ENCODE measurements at places on chromosomes 6 and 20.
A peak's percentile ranks its signal among the peaks of the same experiment; 100 is the strongest.

GRCh38 chr6:118464620-118465019 is 83.5 kb upstream of the PLN start:
- no peak for DNase-seq

- DNase-seq = no peak
These were observed 182.4 kb upstream of the TSHZ2 start for GRCh38 chr20:52789716-52790115.

DNA sequence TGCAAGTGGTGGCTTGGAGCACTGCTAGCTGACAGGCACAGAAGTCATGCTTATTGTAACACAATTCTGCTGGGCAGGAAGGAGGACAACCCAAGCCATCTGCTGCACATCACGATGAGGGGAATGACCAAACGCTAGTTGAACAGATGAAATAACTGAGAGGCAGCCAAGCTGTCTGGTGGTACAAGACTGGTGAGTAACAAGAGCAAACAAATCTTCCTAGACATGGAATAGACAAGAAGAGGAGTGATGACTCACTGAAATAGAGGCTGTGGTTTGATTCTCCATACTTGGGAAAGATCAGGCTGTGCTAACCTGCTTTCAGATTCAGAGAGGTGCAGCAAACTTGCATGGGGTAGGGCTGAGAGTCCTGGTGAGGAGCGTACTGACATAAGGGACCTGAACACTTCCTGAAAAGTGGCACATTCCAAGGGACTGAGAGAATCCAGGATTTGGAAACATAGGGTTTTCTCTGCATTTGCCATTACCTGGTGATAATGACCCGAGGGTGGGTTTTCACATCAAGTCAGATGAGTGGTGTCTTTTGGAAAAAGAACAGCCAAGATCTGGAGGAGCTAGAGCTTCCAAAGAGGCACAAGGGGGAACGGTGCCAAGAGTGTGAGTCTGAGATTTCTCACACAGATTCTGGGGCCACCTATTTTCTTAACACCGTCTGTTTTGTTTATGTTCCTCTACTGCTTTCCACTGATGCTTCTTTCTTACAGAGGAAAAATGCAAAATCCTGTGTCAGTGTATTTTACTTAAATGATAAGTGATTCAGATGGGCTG is 60.0 kb downstream of the PRL start:
- no peak for DNase-seq

DNA sequence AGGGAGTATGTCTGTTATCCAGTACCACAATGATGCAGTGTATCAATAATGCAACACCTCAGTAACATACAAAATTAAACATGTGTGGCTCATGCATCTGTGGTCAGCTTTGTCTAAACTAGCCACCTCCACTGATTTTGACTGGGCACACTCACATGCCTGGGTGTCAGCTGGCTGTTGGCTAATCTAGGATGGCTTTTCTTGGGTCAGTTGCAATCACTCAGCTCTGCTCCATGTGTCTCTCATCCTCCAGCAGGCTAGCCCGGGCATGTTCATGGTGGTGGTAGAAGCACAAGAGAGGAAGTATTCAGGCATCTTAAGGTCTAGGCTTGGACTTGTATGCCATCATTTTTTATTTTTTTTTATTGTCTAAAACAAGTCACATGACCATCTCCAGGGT is 59.3 kb upstream of the JAG1 start:
- DNase-seq = no peak

DNA sequence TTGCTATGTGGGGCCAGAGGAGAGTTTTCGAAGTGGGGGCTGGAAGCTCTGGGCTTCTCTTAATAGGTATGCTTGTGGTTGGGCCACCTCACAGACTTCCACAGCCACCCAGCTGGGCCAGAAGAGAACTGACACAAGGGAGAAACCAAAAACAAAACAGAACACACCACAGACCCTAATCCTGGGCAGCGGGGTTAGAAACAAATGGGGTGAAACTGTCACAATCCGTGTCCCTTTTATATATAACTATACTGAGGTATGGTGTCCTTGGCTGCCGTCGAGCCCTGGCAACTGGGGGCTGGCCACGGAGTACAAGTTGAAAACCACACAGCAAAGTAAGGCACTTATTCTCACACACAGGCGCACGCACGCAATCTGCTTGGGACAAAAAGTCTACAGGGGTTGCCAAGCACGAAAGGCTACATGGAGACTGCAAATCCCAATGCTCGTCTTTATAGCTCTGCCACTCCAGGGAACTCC is 78.3 kb downstream of the TRAM2 start:
- DNase-seq = no peak

- no peak for DNase-seq
These were observed 122.8 kb downstream of the SYCP2 start for GRCh38 chr20:59810449-59811187.

GRCh38 chr20:10662151-10662550 is 11.6 kb downstream of the JAG1 start:
- no peak for DNase-seq

DNA sequence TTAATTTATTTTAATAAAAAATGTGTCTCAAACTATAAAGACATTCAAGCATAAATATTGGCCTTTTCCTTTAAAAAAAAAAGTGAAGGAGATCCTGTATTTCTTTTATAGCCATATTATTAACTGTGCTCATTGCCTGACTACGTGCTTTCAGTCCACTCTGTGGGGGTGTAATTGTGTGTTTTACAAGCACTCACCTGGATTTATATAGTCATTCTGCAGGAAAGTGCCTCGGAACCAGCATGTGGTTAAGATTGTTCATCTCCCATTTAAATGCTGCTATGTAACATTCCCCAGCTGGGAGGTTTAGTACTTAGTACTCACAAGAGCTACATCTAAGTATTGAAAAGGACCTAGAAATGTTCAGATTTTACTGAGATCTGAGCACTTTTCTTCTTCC is 47.9 kb upstream of the SLC22A16 start:
- DNase-seq = no peak

GRCh38 chr6:111129013-111129412 is 41.7 kb downstream of the SLC16A10 start:
- DNase-seq = no peak

GRCh38 chr6:131067521-131067920 is 4.5 kb upstream of the EPB41L2 start:
- no peak for DNase-seq

DNA sequence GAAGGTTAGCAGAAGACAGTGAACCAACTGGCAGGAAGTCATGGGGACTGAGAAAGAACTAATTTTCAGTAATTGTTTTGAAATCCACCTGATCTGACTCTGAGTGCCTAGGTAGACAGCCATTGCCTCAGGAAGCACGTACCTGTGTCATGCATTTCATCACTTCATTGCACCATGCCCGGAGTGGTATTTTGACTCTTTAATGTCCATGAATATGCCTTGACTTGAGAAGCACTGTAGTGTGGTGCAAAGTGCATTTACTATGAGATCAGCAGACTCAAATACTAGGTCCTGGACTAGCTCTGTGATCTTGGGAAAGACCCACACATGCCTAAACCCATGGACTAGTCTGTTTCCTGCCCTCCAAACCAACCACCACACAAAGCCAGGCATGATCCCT is 370.9 kb upstream of the MARCKS start:
- DNase-seq = no peak

GRCh38 chr6:168606722-168607121 is 165.7 kb downstream of the SMOC2 start:
- DNase-seq = no peak

DNA sequence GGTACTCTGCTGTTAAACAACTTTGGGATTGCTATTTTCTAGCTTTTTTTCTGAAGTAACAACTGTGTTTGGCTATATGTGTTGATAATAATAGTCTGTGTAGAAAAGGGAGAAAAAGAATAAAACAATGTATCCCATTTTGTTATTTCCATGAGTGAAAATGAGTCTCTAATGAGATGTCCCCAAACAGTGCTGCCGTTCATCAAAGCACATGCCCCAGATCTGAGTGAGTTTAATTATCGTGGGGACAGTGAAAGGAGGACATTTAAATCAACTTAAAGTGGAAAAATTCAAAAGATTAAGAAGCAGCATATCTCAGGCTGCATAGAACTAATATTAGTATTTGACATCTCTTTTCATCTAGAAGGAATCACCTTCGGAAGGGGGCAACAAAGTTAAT is 59.6 kb downstream of the NCOA7 start:
- no peak for DNase-seq

DNA sequence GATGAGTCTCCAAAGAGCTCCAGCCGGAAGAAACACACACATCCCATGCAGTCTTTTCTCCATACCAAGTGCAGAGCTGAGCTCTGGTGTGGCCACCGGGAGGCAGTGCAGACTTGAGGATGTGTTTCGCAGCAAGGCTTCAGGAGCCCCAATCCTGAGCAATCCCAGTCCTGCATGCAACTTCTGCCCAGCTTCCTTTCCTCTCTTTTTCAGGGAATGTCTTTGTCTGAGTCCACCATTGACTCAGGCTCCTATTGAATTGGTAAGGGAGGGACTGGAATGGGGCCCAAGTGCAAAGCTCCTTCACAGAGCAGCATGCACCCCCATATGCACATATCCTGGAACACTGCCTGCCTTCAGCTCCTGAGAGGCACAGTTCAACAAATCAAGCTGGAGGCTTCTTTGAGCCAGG is 50.5 kb upstream of the ASIP start:
- DNase-seq = peak; percentile 11

DNA sequence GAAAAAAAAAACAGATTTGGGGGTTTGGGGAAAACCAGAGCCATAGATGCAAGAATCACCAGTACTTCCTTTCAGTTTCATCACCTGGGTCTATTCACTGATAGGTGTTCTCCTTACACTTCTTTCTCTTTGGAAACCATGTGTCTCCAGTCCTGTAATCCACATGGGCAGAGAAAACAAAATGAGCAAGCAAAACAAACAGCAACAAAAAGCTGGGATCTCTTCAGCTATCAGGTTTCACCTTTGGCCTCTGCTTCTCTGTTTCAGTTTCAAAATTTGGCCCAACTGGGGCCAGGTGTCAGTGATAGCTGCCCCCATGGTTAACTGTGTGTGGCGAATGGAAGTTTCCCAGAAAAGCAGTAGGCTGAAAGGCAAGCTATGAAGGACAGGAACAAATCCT is 220.0 kb upstream of the THBS2 start:
- DNase-seq = no peak

DNA sequence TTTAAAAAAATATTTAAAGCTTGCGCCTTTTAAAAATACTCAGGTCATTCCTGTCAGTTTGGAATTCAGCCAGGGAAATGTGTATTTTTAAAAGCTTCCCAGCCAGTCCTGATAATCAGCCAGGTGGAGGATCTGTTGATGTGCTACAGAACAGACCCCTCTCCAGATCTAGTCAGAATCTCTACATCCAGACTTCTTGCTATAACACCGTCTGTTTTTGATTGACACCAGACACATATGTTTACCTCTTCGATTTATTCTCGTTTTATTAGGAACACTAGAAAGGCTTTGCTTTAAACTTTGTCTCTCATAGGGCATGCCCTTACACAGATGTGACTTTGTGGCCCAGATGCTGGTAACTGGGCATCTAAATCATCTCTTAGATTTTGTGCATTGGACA is 11.7 kb downstream of the PARD6B start:
- DNase-seq = no peak

- no peak for DNase-seq
These were observed 20.5 kb upstream of the LTV1 start for GRCh38 chr6:143822584-143823024.

DNA sequence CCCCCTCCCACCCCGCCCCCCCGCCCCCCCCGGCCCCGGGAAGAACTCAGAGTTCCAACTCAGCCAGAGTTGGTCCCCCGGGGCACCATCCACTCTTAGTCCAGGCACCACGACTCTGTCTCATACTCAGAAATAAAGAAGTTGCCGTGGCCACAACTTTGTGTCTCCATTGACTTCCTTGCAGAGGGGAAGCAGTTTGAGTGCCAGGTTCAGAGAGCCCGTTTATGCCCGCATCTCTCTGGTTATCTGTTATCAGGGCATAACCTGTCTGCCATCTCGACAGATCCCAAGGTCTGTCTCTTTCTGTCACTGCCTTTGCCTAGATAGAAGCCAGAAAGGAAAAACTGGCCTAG is 605 bp downstream of the CDC5L start:
- DNase-seq = no peak

DNA sequence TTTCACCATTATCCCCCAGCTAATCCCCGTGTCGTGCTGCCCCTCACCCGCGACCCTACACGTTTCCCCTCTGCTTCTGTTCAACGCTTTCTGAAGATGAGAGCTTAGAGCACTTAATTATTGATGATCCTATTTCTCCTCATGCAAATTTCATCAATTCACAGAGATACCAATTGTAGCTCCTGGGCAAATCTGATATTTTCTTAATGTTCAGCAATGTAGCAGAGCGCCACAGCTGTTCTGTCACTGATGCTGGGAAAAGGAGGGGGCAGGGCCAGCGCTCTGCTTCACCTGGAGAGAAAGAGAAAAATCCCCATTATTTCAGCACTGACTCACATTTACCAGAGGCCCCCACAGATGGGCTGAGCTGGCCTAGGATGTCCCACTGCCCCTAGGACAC is 121.2 kb downstream of the TTLL2 start:
- no peak for DNase-seq

GRCh38 chr20:4613718-4614620 is 107.7 kb upstream of the PRND start:
- peak; percentile 67 for DNase-seq

- DNase-seq = no peak
These were observed 46.3 kb downstream of the TULP4 start for GRCh38 chr6:158358450-158359077.

- no peak for DNase-seq
These were observed 142.1 kb downstream of the SMOC2 start for GRCh38 chr6:168583126-168583525.

DNA sequence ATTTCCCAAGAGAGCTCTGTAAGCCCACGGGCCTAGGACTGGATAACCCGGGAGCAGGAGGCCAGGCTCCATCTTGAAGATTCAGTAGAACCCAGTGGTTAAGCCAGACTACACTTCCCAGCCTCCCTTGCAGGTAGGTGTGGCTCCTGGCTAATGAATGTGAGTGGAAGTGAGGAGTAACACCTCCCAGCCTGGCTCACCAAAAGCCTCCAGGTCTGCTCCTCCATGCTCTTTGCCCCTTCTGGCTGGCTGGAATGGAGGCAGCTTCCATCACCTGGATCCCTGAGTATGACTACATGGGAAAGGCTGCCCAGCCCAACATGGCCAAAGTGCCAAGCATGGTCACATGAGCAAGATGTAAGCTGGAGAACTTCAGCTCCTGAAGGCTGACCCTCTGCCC is 9.7 kb downstream of the LRRN4 start:
- DNase-seq = no peak

Measured in stimulated activated CD4-positive, alpha-beta T cell treated with anti-CD3 and anti-CD28 coated beads, Interleukin-2, amount 100 ng/mL, for 4 hours (primary cell).